ENCODE measurements at places on chromosomes 2 and 18. TPM values are rescaled to one million over a fixed set of nuclear protein-coding genes. Genes with fewer than 3 reads are reported as not detected.

MAL gene
- 1.6 TPM for polyA plus RNA-seq

GRCh38 chr18:36593001-36593400 lies 235.8 kb downstream of the TPGS2 start:
- no peak for DNase-seq

GRCh38 chr18:5456577-5457461 lies 87.0 kb downstream of the EPB41L3 start:
- DNase-seq, result no peak

- peak; percentile 53 for DNase-seq
These were observed 333.0 kb downstream of the RPRM start for GRCh38 chr2:153145470-153145978.

DNA sequence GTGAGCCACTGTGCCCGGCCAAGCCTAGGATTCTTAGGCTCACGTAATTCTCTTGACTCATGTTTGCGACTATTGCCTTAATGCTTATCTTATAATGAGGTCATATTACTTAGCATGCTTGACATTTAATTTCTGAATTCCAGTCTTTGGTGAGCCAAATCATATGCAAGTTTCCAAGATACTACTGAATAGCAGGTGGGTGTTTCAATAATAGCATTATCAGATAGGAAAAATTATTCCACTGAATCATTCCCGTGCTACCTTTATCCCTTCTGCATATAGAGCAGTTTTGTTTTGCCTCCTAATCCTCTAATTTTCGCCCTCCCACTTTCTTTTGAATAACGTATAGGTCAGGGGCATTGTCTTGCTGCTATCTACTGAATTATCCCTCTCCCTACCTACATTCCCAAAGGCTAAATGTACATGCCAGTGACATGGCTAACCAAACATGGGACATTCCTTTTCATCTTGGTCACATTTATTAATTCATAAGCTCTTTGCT lies 4.9 kb downstream of the DAW1 start:
- DNase-seq, result no peak

DNA sequence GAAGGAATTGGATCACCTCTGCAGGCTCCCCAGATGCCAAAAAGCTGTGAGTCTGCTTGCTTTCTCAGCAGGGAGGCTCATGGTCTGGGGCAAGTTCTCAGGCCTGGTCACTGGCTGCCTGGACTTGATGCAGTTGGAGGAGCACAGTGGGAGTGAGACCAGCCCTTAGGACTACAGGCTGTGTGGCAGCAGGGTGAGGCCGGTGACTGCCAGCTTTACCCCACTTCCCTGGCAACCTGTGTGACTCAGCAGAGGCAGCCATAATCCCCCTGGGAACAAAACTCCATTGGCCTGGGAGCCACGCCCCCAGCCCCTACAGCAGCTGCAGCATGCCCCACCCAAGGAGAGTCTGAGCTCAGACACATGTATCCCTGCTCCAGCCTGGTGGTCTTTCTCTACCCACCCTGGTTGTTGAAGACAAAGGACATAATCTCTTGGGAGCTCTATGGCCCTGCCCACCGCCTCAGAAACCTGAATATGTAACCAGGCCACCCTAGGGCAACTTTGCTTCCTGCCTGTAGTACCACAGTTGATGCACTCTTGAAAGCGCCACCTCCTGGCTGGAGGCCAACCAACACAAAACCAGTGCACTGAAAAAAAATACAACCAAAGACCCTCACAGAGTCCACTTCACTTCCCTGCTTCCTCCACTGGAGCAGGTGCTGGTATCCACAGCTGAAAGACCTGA lies 106.8 kb upstream of the SPATS2L start:
- no peak for DNase-seq

- no peak for DNase-seq
These were observed 68.7 kb downstream of the TMEM247 start for GRCh38 chr2:46548103-46548486.

MARCHF4 gene
- polyA plus RNA-seq, result 1.7 TPM

IL36G gene
- not detected for polyA plus RNA-seq

GRCh38 chr18:31207391-31207790 lies 44.7 kb upstream of the DSC1 start:
- DNase-seq, result no peak

ATOH8 gene
- 8.9 TPM for polyA plus RNA-seq

DSG4 gene
- not detected for polyA plus RNA-seq

TRIM54 gene
- polyA plus RNA-seq, result 0.27 TPM

COL3A1 gene
- 10.8 TPM for polyA plus RNA-seq

DNA sequence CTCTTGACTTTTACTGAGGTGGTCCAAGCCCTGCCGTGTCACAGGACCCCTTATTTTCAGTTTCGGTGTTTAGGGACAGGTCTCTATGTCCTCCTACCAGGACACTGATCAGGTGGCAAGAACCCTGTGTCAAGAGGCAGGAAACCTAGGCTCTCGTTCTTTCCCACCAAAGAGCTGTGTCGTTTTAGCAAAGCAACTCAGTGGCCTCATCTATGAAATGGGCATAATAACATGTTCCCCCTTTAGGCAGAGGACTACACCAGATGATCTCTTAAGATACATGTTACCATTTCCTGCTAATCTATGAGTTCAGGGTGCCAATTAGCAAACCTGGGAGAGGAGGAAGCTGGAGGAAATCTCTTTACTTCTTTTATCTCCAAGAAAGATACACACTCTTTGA lies 1.9 kb downstream of the RAB31 start:
- DNase-seq, result no peak

DNA sequence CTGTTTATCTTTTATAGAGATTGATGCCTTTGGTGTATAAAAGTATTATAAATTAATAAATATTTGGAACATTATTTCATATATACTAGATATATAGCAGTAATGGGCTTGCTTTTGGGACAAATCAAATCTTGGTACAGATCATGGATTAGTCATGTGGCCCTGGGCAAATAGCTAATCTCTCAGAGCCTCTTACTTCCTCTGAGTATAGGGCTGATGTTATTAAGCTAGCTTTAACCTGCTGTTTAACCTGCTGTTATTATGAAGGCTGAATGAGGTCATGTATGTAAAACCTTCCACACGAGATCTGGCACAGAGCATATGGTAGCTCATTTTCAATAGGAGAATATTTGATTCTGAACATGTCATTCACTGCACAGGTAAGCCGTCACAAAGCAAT lies 5.7 kb downstream of the ITGB6 start:
- DNase-seq, result no peak

SDC1 gene
- polyA plus RNA-seq, result 20.6 TPM

GRCh38 chr2:191710411-191710900 lies 32.5 kb downstream of the NABP1 start:
- DNase-seq, result no peak

TXNDC2 gene
- polyA plus RNA-seq, result not detected

ANKRD36 gene
- 5.5 TPM for polyA plus RNA-seq

EDAR gene
- 0.05 TPM for polyA plus RNA-seq

- DNase-seq, result no peak
These were observed 3.1 kb downstream of the IL36RN start for GRCh38 chr2:113061896-113062770.

DNA sequence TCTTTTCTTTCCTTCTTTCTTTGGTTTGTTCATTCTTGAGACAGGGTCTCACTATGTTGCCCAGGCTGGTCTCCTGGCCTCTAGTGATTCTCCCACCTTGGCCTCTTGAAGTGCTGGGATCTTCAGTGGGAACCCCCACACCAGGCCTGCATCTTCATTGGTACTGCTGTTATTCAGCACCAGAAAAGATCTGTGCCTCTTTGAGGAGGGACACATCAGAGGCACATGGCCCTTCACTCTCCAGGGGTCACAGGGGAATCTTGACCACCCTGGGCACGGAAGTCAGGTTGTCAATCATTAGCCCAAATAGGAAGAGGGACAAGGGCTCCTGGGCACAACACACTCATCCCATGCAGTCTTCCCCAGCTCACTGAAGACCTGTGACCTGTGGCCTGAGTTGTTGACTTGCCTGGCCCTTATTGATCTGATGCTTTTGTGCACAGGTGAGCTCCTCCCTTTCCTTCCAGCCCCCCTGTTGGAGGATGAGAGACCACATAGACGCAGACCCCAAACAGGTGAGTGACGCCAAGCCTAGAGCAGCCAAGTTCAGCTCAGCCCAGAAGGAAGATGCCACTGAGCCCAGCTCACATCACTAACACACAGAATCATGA lies 33.0 kb upstream of the ODC1 start:
- DNase-seq, result no peak

GRCh38 chr2:159224061-159224813 lies 62.3 kb downstream of the WDSUB1 start:
- no peak for DNase-seq

GRCh38 chr2:121151311-121152109 lies 133.5 kb downstream of the TFCP2L1 start:
- no peak for DNase-seq

DNA sequence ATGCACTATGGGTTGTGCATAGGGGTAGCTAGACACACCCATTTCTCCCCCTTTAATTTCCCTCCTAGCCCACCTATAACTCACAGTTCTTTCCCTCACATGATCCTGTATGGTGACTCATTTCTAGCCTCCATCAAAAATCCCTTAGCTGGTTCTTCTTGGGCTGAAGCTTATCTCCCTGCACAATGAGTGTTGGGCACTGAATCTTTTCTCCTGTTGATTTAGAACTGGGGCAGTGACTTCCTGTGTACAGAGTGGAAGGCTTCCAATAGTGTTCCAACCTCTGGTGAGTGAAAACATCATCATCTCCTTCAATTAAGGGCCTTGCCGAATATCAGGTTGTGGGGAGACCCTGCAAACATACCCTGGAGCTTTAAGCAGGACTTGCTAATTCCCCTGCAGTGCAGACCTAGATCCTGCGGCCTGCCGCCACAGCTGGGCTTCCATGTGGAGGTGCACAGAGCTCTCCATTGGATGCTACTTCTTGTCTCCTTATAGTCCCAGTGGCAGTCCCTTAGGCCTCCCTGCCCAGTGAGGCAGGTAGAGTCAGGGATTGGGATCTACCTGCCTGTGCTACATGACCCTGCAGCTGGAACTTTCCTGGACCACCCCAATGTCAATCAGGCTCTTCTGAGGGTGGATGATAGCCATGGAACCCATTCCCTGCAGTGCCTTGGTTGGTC lies 121.8 kb downstream of the PLB1 start:
- DNase-seq, result no peak

GRCh38 chr2:29218550-29219125 lies 103.4 kb downstream of the CLIP4 start:
- DNase-seq, result no peak

- DNase-seq, result no peak
These were observed 993 bp downstream of the COX7A2L start for GRCh38 chr2:42359965-42360483.

DNA sequence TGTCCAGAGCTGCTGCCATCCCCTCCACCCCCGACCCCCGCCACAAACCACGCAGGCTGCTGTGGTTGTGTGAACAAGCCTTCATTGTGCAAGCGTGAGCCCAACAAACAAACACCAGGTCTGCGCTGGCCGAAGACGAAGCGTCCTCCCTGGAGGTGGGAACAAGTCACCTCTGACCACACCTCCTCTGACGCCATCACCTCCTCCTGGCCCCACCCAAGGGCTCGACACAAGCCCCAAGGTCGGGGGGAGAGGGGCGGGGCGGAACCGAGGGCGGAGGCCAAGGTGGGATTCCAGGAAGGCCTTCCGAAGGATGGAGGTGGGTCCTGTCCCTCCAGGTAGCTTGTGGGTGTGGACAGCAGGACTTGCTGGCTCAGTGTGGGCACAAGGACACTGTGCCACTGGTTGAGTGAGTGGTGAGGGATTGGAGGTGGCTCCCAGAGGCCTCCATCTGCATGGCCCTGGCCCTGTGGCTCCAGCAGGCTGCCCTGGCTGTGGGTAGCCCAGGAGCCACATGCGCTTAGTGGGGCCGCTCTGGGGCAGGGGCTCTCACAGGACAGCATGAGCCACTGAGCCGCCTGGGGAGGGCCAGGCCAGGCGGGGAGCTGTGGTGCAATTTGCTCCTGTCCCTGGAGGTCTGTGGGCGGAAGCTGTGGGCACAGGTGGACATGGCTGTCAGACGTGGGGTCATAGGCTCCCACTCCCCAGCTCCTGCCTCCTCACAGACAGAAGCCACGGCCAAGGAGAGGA lies 7.4 kb upstream of the GPR17 start:
- peak; percentile 31 for DNase-seq

- DNase-seq, result no peak
These were observed 98.6 kb downstream of the HDAC4 start for GRCh38 chr2:239302083-239302807.

- no peak for DNase-seq
These were observed 57.7 kb downstream of the METTL4 start for GRCh38 chr18:2513616-2514015.

- DNase-seq, result no peak
These were observed 59.1 kb downstream of the MBP start for GRCh38 chr18:77073336-77074093.

TANC1 gene
- polyA plus RNA-seq, result 10.0 TPM

LIMS2 gene
- polyA plus RNA-seq, result 139 TPM

DNA sequence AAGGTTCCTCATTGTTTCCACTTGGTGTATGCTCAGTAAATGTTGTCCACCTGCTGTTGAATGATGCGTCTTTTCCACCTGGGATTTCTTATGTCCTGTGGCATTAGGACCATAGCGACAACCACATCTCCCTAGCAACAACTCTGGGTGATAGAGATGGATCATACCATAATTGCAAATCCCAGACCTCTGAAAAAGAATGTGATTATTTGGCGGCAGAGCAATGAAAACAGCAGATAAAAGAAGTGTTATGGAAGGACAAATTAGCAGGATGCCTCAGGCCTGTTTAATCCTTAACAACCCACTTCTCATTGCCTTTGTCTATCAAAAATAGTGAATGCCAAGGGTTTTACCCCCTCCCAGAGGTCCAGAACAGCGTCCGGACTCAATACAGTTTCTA lies 278.9 kb downstream of the TSN start:
- DNase-seq, result no peak

GRCh38 chr2:120879431-120880295 lies 144.0 kb downstream of the GLI2 start:
- no peak for DNase-seq

- DNase-seq, result no peak
These were observed 134.3 kb downstream of the MEP1B start for GRCh38 chr18:32324181-32324580.

DNA sequence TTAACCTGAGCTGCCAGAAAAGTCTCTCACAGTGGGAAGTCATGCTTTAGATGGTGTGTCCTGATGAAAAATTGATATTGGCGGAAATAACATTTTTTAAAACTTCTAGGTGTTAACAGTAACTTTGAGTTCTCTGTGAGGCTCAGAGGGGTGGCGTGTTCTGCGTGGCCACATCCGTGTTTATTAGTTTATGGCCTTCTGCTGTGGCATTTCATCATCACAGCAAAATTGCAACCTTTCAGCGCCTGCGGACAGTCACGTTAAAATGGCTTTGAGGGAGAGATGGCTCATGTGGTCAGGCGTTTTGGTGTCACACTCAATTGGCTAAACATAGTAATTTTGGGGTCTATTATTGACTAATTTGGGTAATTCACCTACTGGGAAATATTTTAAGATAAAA lies 42.4 kb downstream of the KLHL29 start:
- no peak for DNase-seq
